RPMI7951 (cell line): ENCODE measurements at places on chromosomes 1 and 21. TPM values are rescaled to one million over a fixed set of nuclear protein-coding genes. Genes with fewer than 3 reads are reported as not detected.

The SPATA45 gene
- not detected in 2 replicates for total RNA-seq

The HCN3 gene
- total RNA-seq: 0.36 and 0.59 TPM in 2 replicates

The KIFAP3 gene
- total RNA-seq: 45.7 and 53.0 TPM in 2 replicates

The S1PR1 gene
- 0.39 and 0.84 TPM in 2 replicates for total RNA-seq

The CD1E gene
- not detected in 2 replicates for total RNA-seq

The ALX3 gene
- total RNA-seq: not detected in 2 replicates

The RAB7B gene
- total RNA-seq: 0.96 and 0.98 TPM in 2 replicates

The MRPS6 gene
- total RNA-seq: 20.1 and 21.1 TPM in 2 replicates

The INAVA gene
- 18.0 and 19.9 TPM in 2 replicates for total RNA-seq

The PCAT6 gene
- 0.72 TPM in 1 of 2 replicates, not detected in the other for total RNA-seq

The LCE6A gene
- not detected in 2 replicates for total RNA-seq

The MAEL gene
- 0.12 and 0.39 TPM in 2 replicates for total RNA-seq

The SHE gene
- not detected in 2 replicates for total RNA-seq

The PEAR1 gene
- total RNA-seq: not detected in 2 replicates

The TGFB2 gene
- 11.3 and 18.7 TPM in 2 replicates for total RNA-seq

The MMEL1 gene
- total RNA-seq: 2.8 TPM in 1 of 2 replicates, not detected in the other

The CR2 gene
- not detected in 2 replicates for total RNA-seq

The OR10J5 gene
- total RNA-seq: not detected in 2 replicates

The GPR25 gene
- not detected in 2 replicates for total RNA-seq

The ZNF326 gene
- total RNA-seq: 6.3 and 7.9 TPM in 2 replicates

The TMEM183A gene
- total RNA-seq: 62.9 and 64.3 TPM in 2 replicates

The MTX1 gene
- 88.3 and 97.7 TPM in 2 replicates for total RNA-seq

The NBPF11 gene
- 2.5 and 2.7 TPM in 2 replicates for total RNA-seq

The ANKRD65 gene
- not detected in 2 replicates for total RNA-seq

The ACTN2 gene
- total RNA-seq: under 0.01 and 0.48 TPM in 2 replicates
